Stimulated activated CD8-positive, alpha-beta memory T cell treated with anti-CD3 and anti-CD28 coated beads, Interleukin-2, amount 100 ng/mL, for 1 hour (primary cell): ENCODE measurements at places on chromosomes 7 and 10.

- no peak for DNase-seq
These were observed 181.6 kb downstream of the EVX1 start for GRCh38 chr7:27424231-27424630.

- no peak for DNase-seq
These were observed 11.5 kb downstream of the STEAP2 start for GRCh38 chr7:90222811-90223725.

DNA sequence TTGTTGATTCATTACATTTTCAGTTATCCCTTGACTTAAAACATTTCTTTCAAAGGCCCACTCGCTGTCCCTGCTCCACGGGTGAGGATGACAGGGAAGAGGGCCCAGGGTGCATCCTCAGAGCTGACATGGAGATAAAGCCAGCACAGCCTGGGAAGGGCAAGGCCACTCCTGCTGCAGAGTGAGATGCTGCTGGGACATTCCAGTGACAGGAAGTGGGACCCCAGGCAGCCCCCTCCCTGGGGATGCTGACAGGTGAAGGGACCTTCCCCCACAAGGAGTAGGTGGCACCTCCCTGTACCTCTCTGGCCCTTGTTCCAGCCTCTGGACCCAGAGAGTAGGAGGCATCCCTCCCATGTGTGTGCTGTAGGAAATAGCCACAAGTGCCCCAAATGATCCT lies 97.8 kb upstream of the DDC start:
- DNase-seq = no peak

DNA sequence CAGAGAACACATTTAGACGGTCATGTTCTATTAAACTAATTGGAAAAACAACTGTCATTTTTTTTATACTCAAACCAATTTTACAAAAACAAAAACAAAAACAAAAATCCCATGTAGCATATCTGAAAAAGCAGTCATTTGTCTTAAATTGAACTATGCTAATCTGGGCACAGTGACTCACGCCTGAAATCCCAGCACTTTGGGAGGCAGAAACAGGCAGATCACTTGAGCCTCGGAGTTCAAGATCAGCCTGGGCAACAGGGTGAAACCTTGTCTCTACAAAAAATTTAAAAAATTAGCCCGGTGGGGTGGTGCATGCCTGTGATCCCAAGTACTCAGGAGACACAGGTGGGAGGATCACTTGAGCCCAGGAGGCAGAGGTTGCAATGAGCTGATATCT lies 253.4 kb downstream of the DOCK4 start:
- no peak for DNase-seq

- no peak for DNase-seq
These were observed 179.4 kb downstream of the CDK14 start for GRCh38 chr7:90775383-90775965.

DNA sequence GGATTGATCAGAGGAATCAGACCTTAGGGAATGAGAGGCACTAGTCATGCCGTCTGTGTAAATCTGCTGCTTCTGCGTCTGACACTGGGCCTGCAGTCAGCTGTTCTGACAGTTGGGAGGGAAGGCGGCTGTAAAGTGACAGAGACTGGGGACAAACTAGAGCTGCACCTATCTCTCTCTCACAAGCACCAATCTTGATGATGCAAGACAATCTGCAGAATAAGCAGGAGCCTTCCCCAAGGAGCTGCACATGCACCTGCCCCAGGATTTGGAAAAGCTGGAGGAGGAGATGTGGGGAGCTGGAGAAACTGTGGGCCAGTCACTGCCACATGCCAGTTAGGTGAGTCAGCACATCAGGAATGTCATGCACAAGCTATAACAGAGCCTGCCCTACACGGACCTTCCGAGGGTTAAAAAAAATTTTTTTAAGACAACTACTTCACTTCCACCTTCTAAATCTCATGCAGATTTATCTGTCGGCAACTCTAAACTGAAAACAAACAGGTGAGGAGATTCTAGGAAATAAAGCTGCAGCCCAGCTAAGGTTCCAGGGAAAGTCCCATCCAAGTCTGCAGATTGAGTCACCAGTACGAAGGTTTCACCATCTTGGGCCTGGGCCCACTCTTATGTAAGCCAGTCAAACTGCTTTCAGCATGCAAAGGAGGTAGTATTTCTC lies 39.2 kb downstream of the ENO4 start:
- no peak for DNase-seq

GRCh38 chr7:130956417-130957136 lies 222.6 kb upstream of the KLF14 start:
- DNase-seq = no peak

- DNase-seq = no peak
These were observed 197.6 kb upstream of the NFE2L3 start for GRCh38 chr7:25954395-25954794.

DNA sequence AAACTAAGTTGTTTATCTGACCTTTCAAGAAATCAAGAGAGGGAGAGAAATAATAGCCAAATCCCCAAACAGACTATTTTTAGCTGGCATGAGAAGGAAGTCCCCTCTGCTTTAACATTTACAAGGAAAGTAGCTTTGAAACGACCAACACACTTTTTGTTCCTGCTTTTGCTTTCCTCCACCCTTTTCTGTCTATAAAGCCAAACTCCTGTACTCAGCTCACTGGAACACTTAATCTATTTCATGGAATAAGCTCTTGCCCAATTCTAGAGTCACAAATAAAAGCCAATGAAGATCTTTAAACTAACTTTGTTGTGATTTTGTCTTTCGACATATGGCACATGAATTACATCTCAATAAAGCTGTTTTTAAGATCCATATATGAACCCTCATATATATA lies 86.8 kb upstream of the CCDC71L start:
- no peak for DNase-seq

GRCh38 chr10:102763037-102763607 lies 19.4 kb downstream of the WBP1L start:
- no peak for DNase-seq

GRCh38 chr10:132063432-132063831 lies 2.3 kb upstream of the JAKMIP3 start:
- no peak for DNase-seq

DNA sequence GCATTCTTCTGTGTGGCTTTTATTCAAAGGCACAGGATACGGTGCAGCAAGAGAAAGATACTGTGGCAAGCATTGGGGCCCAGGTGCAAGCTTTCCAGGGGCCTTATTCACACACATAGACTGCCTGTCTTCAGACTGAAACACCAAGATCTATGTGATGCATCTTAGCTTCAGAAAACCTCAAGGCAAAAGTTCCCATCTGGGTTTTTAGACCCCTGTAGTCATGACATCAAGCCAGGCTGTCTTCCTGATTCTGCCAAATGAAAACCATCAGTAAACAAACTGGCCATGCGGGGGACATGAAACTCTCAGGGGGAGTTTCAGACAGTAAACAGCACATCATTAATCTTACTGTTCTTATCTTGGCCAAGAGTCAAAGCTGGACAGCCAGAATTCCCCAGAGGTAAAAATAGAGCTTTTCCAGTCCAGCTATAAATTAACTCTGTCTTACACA lies 9.8 kb downstream of the AGBL3 start:
- no peak for DNase-seq

DNA sequence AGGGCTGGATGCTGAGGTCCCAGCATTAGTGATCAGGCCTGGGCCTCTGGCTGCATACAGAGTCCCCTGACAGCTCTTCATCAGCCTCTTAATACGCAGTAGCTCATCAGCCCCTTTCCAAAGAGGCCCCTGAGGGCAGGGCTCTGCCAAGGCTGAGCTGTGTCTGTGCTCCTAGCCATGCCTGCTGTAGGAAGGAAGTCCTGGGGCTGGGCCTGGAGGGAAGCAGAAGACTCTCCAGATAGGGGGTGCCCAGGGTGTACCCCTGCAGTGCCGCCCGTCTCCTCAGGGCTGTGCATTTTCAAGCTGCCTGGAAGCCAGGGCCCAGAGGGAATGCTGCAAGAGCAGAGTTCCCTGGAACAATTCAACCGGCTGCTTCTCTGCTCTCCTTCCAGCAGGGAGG lies 7.3 kb upstream of the RET start:
- DNase-seq = no peak

- no peak for DNase-seq
These were observed 563.2 kb downstream of the DNAJB6 start for GRCh38 chr7:157900011-157900410.

GRCh38 chr7:16169537-16169936 lies 251.8 kb downstream of the CRPPA start:
- DNase-seq = no peak

DNA sequence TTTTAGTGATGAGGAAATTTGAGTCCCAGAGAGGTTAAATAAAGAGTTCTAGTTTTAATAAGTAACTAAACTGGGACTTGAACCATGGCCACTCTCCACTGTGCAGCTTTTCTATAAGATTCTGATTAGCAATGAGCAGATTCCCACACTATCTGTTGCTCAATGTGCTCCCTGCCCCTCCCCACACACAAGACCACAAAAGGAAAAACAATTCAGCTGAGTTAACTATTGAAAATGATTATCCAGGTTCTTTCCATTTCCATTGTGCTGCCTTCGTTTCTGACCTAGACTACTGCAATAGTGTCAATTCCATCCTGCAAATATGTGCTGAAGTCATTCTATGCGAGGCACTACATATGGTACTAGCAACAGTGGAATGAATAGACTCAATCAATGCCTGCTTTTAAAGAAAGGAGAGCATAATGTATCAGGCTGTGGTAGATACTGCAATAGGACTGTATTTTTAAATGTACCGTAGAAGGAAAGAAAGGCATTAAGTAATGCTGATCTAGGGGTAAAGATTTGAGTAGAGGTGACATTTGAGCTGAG lies 97.0 kb downstream of the SEMA3C start:
- no peak for DNase-seq

GRCh38 chr7:31087351-31087750 lies 35.2 kb downstream of the ADCYAP1R1 start:
- no peak for DNase-seq

- no peak for DNase-seq
These were observed 19.8 kb downstream of the COL1A2 start for GRCh38 chr7:94414481-94414880.
